ENCODE measurements at places on chromosomes 13 and 19.
A peak's percentile ranks its signal among the peaks of the same experiment; 100 is the strongest.

- no peak for DNase-seq
Measured at GRCh38 chr13:69619651-69620050, 488.0 kb upstream of the ATXN8OS start.

DNA sequence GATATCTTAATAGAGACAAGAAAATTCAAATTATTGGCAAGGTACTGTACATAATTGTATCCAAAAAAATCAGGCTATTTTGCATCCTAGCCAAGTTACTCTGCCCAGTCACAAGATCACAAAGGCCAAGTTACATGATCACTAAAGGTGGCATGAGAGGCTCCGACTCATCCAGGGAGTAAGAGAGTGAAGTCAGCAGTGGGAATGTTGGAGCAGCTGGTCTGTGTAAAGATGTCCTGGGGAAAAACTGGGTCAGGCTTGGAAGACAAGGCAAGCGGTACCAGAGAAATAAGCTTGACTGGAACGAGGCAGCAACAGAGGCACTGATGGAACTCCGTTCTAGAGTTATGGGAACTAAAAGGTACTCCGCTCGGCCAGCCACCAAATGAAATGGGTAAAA, 50.2 kb upstream of the PSG2 start:
- DNase-seq, result no peak

DNA sequence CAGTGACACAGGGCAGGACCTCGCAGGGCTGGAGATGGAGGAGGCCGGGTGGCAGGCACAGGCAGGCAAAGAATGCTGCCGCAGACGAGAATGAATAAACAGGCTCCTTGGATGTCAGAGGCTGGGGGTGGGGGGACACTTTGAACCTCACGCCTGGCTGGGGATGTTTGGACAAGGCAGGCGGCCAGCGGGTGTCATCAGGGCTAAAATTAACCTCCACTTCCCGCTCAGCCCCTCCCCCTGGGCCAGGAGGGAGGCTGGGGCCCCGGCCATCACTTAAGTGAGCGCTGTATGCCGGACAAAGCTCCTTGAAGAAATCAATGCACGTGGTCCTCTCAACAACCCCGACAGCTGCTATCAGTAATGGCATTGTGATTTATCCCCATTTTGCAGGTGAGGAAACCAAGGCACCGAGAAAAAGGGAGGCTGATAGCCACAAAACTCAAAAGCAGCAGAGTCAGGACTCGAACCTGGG, 10.3 kb upstream of the FUT5 start:
- DNase-seq, result no peak

- DNase-seq, result no peak
Measured at GRCh38 chr13:41577436-41577835, 120.1 kb downstream of the RGCC start.

DNA sequence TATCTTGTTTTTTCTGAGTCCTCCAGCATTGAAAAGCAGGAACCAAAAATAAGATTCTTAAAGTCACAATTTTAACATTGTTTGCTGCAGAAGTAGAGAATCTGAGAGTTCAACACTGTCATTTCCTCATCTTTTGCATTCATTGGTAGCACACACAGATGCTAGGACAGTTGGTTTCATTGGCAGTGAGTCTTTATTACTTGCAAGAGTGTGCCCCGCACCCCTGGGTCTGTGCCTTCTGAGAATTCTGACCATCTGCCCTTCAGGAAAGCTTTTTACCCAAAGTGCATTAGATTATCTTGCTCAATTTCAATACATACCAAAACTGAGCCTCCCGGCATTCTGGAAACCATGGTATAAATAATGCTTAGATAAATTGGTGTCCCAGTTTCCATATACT, 247.7 kb upstream of the SLITRK1 start:
- no peak for DNase-seq

DNA sequence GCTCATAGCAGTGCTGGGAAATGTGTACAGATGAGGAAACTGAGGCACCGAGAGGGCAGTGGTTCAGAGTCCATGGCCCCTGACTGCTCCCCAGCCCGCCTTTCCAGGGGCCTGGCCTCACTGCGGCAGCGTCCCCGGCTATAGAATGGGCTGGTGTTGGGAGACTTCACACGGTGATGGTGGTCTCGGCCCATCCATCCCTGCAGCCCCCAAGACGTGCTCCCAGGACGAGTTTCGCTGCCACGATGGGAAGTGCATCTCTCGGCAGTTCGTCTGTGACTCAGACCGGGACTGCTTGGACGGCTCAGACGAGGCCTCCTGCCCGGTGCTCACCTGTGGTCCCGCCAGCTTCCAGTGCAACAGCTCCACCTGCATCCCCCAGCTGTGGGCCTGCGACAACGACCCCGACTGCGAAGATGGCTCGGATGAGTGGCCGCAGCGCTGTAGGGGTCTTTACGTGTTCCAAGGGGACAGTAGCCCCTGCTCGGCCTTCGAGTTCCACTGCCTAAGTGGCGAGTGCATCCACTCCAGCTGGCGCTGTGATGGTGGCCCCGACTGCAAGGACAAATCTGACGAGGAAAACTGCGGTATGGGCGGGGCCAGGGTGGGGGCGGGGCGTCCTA, 15.9 kb downstream of the LDLR start:
- DNase-seq, result no peak

DNA sequence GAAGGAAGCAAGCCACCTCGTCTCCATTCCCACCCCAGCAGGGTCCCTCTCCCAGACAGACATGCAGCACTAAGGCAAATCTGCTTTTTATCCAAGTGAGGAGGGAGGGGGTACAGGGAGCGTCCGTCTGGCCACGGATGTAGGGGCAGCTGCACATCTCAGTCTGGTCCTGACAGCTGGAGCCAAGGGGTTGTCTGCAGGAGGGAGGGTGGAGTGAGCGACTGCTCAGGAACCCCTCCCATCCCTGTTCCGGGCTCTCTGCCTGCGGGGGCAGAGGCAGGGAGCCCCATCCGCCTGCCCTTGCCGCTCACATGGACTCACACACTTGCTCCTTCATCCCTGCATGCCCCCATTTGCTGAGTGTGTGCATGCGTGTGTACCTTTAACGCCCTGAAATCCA, 2.5 kb downstream of the TMEM190 start:
- no peak for DNase-seq

GRCh38 chr13:46213242-46213641, 1.5 kb downstream of the LRRC63 start:
- no peak for DNase-seq

- DNase-seq, result no peak
Measured at GRCh38 chr19:12596927-12597548, 13.6 kb downstream of the ZNF490 start.

DNA sequence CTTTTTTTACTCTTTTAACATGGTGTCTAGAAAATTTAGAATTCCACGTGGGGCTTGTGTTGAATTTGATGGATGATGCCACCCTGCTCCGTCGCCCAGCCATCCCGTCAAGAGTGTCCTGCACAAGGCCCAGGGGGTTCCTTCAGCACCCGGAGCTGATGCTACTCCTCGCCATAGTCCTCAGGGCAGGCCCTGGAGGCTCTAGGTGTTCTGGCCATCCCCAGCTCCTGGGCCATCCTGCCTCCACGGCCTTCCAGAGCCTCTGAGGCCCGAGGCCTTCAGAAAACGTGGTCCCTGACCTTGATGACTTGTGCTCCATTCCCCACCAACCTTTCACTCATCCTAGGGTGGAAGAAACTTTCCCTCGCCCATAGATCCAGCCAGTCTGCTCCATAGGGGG, 3.3 kb downstream of the AKT1S1 start:
- no peak for DNase-seq

DNA sequence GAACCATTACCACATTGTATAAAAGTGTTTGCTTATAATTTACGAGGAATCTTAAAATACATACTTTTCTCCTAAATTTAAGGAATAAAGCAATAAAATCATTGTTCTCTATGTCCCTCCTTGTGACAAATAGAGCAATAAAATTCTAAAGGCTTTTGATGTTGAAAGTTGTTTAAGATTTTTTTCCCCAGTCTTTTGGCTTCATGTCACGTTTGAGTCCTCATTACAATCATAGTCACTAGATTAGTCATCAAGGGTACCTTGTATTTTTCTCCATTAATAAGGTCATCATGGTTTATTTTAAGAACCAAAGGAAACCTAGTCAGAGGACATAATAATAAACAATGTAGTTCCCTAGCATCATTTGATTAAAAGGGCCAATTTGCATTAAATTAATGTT, 3.2 kb downstream of the WBP4 start:
- DNase-seq, result no peak

GRCh38 chr13:28045861-28046260, 54.5 kb downstream of the FLT3 start:
- DNase-seq, result no peak

GRCh38 chr13:48424212-48424611, 11.3 kb upstream of the LPAR6 start:
- no peak for DNase-seq

DNA sequence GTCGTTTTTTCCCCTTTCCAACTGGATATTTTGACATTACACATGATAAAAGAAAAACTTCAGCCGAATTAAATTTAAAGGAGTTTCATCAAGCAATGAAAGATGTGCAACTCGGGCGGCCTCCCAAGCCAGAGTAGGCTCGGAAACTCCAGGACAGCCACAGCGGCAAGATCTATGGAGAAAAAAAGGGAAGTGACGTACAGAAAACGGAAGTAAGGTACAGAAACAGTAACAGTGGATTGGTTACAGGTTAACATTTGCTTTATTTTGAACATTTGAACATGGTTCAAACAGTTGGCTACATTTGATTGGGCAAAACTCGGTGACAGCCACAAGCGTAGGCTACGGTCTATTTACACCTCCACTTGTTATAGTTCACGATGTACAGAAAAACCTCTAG, 30.5 kb upstream of the FAM124A start:
- DNase-seq, result no peak

GRCh38 chr13:102862624-102863210, 16.9 kb downstream of the ERCC5 start:
- DNase-seq, result no peak

DNA sequence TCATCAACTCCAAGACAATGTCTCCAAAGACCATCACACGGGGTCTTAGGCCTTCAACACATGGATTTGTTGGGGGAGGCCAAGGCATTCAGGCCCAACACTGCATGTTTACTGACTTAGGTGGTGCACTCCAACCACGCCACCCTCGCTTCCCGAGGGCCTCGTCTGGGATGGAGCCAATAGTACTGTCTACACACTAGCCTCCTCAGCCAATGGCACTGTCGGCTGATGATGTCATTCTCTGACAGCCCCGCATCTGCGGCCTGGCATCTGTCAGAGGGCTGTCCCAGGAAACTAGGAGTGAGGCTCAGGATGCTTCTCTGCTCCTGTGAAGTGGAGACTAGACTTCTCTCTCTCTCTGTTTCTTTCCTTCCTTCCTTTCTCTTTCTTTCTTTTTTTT, 96.6 kb downstream of the TEX26 start:
- no peak for DNase-seq

DNA sequence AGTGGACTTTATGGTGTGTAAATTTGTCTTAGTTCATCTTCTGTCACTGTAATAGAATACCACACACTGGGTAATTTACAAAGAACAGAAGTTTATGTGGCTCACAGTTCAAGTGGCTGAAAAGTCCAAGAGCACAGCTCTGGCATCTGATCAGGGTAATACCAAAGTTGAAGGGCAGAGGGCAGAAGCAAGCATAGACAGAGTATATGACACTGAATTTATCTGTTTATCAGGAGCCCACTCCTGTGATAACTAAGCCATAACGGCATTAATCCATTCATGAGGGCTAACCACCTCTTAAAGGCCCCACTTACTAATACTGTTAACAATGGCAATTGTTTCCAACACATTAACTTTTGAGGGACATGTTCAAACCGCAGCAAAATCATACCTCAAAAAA, 4.0 kb upstream of the RFXAP start:
- no peak for DNase-seq

- no peak for DNase-seq
Measured at GRCh38 chr13:33730147-33730546, 87.8 kb upstream of the RFC3 start.

GRCh38 chr19:771332-771785, 20.4 kb downstream of the MISP start:
- DNase-seq, result no peak

GRCh38 chr13:50369646-50370045, 354.4 kb downstream of the KCNRG start:
- DNase-seq, result no peak

- peak; percentile 65 for DNase-seq
Measured at GRCh38 chr19:48837051-48837524, 797 bp upstream of the HSD17B14 start.

GRCh38 chr19:32309711-32310390, 35.6 kb upstream of the ZNF507 start:
- no peak for DNase-seq

DNA sequence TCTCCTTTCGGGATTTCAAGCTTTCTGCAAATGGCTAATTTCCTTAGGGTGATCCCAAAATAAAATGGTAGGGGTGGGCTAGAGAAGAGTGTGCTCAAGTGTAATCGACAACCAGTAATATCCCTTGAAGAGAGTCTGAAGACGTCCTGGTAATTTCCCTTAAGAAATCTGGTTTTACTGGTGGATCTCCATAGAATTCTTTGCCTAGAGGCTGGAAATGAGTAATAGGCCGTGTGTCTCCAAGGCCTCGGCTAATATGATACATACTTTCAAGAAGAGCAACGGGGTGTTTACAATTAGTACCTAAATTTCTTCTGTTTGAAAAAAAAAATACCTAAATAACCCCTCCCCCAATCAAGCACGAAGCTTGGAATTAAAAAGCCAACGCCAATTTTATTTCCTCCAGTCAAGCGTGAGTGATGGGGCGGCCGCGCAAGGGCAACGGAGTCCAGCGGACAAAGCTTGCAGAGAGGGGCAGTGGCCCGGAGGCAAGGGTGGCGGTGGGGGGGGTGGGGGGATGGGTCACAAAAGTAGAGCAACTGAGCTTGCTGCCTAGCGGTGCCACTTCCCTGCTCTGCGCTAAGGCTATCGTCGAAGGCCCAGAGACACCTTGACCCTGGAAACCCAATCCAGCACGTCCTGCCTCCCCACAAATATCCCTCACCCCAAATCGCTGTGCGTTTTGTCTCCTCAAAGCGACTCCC, 7.8 kb downstream of the SOX21 start:
- DNase-seq, result no peak

DNA sequence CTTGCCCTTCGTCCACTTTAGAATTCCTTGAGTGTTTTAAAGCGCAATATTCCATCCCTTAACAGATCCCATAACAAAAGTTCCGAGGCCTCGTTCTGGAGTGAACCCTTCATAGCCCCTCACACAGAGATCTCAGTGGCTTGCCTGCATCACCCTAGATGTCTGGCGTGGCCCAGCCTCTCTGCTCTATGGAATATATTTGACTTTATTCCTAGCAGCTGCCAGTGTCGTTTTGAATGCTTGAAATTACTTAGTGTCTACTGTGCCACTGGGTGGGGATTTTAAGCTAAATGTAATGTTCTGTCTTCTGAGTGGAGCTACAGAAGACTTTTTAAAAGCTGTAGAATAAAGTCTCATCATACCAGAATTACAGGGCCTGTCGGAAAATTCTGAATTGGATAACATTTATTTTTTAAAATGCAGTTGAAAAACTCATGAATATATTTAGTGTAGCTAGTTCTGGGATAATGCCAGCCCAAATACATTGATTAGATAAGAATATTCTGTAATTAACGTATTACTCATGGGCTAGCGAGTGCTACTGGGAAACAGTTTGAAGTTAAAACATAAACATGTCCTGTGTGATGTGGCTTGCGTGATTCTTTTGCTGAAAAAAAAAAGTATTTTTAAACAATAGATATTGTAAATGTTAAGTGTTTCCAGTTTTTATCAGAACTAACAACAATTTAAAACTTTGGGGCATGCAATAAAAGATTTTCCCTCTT, 111.8 kb downstream of the ESD start:
- DNase-seq, result no peak
